ENCODE measurements at places on chromosomes 6 and 20.
A peak's percentile ranks its signal among the peaks of the same experiment; 100 is the strongest.

DNA sequence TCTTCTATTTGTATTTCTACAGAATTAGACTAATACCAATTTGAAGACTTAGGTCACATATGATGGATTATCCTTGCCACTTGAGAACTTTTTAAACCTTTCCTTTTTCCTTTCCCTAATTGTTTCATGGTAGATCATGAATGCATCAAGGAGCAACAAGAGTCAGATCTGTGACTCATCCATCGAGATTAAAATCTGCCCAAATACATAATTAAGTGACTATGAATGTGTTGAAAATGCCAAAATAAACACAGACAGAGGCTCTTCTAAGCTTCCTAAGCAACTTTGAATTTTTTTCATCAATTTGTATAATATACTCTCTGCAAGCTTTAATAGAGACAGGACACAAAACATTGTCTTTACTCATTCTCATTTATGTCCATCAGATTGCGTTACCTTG lies 23.5 kb upstream of the HTR1E start:
- no peak for DNase-seq

DNA sequence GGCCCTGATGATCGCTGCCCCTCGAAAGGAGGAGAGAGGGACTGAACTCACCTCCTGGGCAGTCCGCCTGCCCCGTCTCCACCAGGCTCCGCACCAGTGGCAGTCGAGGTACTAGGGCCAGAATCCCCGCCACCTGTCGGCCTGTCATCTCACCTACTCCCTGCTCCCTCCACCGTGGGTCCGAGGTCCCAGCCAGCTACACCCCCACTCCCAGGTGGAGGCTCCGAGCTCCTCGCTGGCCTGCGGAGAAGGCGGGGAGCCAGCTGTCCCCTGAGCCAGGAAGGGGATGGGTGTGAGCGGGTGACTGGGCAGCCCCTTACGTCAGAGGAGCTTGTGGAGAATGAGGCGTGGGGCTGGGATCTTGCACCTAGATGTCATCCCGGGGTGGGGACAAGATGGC lies 1066.5 kb upstream of the MANEA start:
- no peak for DNase-seq

DNA sequence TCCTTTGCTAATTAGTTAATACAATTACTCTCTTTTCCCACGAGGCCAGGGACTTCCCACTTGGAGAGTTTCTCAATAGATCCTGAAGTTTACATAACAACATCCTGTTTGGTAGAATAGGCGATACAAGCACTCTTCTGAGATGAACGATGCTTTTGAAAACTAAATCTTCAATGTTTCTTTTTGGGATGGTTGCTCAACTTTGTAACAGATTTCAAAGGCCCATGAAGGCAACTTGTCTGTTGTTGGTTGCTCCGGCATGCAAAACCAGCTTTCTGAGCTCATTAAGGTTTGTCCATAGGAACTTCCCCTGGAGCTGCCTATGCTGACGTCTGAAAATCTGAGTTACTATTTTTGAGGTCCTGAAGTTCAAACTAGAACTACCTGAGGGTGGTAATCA lies 25.9 kb upstream of the ROS1 start:
- peak; percentile 34 for DNase-seq

DNA sequence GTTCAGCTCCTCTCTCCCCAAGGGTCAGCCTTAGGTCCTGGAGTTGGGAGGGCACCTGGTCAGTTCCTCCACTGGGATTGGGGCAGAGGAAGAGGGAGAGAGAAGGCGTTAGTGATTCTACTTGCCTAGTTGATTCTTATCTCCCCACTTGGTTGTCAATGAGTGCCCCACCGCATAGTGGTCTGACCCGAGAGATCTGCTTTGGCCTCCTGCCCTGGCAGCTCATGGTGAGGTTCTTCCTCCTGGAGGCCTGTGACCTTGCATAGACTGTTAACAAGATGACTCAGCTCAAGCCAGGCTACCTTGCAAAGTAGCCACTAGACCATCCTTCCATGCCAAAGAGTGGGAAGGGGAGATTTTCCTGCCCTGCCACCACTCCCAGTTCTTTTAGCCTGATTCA lies 160.6 kb downstream of the TMEM200A start:
- DNase-seq, result no peak

- DNase-seq, result no peak
These were observed 58.0 kb downstream of the SLC35D3 start for GRCh38 chr6:136980070-136980469.

GRCh38 chr20:63641792-63642523 lies 11.3 kb downstream of the STMN3 start:
- peak; percentile 84 for DNase-seq

DNA sequence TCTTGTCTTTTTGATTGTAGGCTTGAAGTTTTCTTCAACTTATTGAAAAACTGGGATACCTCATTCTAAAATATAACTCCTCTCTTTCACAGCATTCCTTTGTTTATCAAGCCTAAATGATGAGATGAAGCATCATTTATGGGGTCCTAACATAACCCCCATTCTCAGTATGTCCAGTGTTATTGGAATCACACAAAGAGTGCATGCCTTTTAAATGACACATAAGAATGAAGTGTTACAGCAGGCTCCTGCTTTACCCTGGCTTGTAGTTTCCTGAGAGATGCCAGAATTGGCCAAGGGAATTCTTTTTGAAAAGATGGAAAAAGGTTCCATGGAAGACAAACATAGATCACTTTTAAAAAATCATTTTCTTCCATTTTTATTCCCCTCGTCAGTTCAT lies 502.4 kb downstream of the BCKDHB start:
- DNase-seq, result no peak

GRCh38 chr6:33759887-33760629 lies 13.4 kb upstream of the IP6K3 start:
- no peak for DNase-seq

DNA sequence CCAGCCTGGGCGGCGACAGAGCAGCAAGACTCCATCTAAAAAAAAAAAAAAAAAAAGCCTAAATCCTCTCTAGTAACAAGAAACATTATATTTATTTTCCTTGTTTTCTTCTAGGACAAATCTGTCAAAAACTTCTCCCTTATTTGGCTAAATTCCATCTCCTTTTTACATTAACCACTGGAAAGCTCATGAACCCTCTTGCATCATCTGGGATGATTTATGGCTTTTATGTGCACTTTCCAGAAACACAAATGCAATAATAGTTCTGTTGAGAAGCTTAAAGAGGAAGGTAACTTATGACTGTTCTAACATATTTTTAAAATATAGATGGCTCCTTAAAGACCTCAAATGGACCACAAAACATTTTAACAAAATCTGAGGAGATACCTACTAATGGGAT lies 526.1 kb upstream of the SPTLC3 start:
- no peak for DNase-seq
